SJSA1 (cell line): ENCODE measurements at places on chromosomes 6 and 20.

DNA sequence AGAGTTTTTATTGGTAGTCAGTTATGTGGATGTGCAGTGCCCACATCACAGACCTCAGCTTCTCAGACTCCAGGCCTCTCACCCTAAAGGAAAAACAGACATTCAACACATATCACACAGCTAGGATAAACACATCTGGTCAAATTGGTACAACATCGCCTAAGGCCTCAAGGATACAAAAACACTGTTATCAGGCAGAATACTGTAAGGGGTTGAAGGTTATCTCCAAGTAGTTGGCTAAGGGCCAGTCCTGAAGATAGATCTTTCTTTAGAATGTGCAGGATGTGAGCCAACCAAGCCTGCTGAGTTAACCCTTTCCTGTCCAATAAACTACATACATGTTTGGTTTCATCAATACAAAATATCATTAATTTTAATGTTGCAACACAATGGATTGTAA is 308.4 kb upstream of the GJE1 start:
- no peak for DNase-seq

GRCh38 chr20:38935285-38935684 is 9.1 kb downstream of the FAM83D start:
- peak; percentile 59 for DNase-seq

DNA sequence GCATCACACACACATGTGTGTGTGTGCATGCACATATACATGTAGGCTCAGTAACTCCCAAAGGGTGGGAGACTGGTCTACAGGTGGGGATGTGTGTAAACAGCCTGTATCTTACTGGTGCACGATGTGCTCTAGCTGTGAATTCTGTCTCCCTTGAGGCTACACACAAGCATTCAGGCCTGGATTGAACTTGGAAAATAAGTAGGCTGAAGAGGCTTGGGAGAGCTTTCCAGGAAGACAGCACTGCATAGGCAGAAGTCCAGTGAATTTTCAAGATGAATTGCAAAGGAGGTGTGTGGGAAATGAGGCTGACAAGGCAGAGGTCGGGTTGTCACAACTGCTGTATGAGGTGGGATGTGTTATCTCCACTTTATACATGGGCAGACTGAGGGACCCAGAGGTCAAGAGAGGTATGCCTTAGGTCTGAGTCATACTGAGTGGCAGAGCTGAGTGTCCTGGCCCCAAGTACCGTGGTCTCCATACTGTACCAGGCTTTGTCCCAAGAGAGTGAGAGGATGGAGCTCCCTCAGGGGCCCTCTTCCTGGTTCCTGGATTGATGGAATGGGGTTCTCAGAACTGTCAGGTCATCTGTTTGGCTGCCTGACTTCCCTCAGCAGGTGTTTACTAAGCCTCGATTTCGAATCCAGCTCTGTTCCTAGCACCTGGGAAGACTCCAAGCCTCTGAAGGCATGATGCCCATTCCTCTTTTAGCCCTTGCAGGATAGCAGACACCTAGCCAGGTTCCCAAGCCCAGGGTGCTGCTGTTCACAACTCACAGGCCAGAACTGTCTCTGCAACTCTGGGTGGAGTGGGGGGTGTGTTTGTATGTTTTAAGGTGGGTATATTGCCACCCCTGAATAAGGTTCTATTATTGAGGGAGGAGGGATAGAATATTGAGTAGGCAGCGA is 14.4 kb downstream of the SNPH start:
- peak; percentile 34 for DNase-seq

GRCh38 chr6:26045928-26046368 is 41.3 kb upstream of the HFE start:
- DNase-seq, result no peak

- no peak for DNase-seq
These were observed 62.3 kb upstream of the SYNDIG1 start for GRCh38 chr20:24407151-24407550.

- DNase-seq, result no peak
These were observed 83.2 kb downstream of the LINC00237 start for GRCh38 chr20:21022925-21023324.

GRCh38 chr20:38806855-38807655 is 1.6 kb downstream of the PPP1R16B start:
- no peak for DNase-seq

DNA sequence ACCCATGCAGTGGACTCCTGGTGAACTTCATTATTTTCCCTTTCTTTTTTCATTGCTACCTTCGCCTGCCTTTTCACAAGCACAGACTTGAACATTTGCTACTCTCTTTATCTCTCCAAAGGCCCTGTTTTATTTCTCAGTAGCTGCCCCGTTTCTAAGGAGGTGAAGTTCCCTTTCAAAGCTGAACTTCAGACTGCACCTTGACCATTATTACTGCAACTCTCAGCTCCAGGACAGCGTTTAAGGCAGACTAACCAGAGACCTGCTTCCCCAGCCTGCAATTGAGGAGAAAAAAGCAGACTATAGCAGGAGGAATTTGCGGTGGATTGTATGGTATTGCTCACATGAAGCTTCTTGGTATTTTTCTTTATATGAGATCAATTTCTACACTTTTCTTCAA is 460.7 kb downstream of the CBLN4 start:
- DNase-seq, result no peak

DNA sequence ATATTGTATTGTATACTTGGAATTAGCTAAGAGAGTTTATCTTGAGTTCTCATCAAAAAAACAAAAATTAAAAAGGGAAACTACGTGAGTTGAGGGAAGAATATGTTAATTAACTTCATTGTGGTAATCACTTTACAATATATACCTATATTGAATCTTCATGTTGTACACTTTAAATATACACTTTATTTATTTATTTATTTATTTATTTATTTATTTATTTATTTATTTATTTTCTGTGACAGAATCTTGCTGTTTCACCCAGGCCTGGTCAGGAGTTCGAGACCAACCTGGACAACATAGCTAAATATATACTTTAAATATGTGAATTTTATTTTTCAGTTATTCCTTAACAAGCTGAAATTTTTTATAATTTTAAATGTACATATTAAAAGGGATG is 74.1 kb downstream of the VIP start:
- DNase-seq, result no peak

- DNase-seq, result peak; percentile 57
These were observed 53.6 kb upstream of the FRMD1 start for GRCh38 chr6:168132531-168133167.

GRCh38 chr6:25556516-25556915 is 95.5 kb upstream of the SCGN start:
- peak; percentile 58 for DNase-seq

DNA sequence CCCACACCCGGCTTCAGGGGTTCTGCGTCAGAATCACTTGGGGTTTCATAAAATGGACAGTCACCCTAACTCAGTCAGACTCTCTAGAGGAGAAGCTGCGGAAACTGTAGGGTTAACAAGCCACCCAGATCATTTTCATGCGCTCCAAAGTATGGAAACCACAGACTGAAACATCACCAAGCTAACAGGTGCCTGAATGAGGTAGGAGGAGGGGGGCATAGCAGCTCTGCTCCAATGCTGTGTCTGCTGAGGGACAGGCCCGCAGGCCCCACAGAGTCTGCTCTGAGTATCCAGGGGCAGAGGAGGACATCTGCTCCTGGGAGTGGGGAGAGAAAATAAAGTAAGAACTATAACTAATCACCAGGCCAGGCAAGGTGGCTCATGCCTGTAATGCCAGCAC is 97.1 kb upstream of the AKAP12 start:
- no peak for DNase-seq

DNA sequence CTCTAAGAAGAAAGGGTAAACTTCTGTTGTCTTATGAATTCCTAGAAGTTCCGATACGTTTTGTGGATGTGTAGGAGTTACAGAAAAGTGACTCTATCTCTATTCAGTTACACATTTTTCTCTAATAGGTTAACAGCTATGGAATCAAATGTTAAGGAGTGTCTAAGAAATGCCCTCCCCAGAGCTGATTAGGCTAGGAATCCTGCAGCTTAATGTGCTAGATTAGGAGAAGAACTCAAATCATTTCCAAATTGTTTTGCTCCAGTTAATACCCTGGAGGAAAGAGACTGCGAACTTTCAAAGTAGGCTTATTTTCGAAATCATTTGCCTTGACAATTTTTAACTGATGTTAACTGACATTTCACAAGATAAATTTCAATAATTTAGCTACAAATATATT is 51.9 kb downstream of the IBTK start:
- DNase-seq, result no peak

DNA sequence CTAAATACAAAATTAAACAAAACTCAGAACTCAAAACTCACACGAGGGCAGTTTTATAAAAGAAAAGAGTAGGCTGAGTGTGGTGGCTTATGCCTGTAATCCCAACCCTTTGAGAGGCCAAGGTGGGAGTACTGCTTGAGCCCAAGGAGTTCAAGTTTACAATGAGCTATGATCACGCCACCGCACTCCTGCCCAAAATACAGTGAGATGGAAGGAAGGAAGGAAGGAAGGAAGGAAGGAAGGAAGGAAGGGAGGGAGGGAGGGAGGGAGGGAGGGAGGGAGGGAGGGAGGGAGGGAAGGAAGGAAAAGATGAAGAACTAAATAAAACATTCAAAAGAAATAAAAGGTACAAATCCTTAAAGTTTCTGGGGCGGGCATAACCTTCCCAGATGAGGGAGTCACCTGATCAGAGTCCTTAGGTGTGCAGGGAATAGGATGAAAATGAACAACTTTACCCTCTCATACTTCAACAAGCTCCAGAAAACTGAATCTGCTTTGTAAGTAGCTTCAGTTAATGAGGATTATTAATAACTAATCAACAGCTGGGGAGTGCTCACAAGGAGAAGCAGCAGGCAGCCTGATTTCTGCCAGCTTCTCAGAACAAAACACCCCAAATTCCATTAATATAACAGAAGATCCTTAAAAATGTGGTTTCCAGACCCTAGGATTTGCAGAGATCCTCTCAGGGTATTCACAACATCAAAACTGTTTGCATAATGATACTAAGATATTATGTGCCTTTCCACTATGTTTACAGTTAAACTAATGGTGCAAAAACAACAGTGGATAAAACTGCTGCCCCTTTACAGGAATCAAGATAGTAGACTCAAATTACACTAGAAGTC is 21.8 kb downstream of the LMBRD1 start:
- DNase-seq, result no peak

DNA sequence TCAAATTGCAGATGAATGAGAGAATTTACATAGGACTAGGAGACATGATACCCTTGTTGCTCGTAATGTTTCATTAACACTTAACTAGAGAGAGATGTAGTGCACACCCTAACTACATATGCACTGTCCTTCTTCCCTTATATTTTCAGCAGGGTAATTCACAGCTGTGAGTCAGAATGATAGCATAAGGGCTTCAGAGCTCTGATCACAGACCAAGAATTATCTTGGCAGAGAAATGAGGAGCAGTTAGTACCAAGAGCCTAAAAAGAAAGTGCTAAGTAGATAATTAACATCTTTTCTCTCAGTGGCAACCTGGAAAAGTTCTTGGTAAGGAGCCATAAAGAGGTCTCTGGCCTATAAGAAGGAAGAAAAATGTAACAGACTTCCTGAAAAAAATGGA is 35.8 kb downstream of the GRIK2 start:
- DNase-seq, result no peak

- no peak for DNase-seq
These were observed 40.1 kb upstream of the EEF1A1 start for GRCh38 chr6:73560853-73561407.

GRCh38 chr6:87237804-87238203 is 82.4 kb downstream of the ZNF292 start:
- DNase-seq, result no peak

GRCh38 chr20:25178563-25179438 is 16.7 kb upstream of the ENTPD6 start:
- peak; percentile 93 for DNase-seq

GRCh38 chr6:17601386-17601703 is 1.2 kb downstream of the FAM8A1 start:
- no peak for DNase-seq

DNA sequence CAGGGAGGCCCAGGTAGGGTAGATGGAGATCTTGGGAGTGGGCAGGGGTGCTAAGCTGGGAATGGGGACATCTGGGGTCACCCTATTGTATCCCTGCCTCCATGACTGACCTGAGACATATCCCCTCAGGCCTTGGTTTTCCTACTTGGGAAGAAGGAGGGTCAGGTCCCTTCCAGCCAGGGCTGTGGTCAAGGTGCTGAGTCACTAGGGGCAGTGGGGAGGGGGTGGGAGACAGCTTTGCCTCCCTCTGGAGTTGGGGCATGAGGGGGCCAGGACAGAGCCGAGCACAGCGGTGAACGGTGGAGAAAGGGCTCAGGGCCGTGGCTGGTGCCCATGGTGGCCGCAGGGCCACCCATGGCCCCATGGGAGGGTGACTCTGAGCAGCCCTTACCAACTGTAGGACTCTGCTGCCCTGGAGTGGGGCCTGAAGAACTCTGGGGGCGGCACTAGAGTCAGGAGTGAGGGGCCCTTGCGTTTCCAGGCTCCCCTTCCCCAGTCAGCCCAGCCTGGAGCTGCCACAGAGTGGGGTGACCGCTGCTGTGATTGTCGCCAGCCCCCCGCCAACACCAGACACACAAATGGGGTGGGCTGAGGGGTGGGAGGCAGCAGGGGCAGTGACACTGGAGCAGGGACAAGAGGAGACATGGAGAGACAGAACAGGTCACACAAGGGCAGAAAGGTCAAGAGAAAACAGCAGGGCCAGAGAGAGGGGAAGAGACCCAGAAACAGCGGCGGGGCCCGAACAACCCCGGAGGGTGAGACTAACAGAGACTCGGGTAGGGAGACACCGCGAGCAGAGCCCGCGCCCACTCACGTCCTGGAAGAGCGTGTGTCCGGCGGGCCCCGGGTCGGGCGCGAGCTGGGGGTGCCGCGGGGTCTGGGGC is 576 bp downstream of the NECAB3 start:
- no peak for DNase-seq

DNA sequence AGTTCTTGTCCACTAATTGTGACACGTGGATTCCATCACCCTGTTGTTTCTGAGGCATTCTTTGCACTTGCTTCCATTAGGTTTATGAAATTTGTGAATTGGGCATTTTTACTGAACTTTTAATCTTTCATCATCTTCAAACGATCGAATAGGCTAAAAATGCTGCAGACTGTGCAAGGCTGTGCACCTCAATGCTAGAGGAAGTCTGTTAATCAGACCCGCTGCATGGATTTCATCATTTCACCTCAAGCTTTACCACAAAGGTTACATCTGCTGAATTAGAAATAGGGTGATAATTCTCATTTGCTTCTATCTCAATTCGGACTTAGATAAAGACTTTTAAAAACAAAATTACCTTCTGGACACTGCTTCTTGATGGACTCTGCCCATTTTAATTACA is 27.8 kb upstream of the F13A1 start:
- no peak for DNase-seq

DNA sequence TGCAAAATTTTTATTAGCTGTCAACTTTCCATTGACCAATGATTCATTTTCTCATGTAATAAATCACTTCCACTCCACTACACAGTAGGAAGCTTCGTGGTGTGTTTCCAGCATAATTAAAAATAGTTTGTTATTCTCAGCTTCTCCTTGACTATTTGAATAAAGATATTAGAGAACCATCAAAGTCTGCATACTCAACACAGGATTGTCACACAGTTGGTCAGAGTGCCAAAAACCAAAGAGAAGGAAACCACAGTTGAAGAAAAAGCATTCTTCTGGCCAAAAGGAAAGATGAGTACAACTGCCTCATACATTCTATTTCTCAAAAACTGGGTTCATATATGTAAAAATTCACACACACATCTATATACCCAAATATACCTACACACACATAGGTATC is 455.1 kb upstream of the HSF2 start:
- no peak for DNase-seq

GRCh38 chr6:26206868-26207801 is 119.9 kb downstream of the HFE start:
- DNase-seq, result no peak

GRCh38 chr6:14066782-14067406 is 50.7 kb upstream of the CD83 start:
- peak; percentile 54 for DNase-seq
